MCF 10A (cell line): ENCODE measurements at places on chromosomes 11 and 22.
A peak's percentile ranks its signal among the peaks of the same experiment; 100 is the strongest.

GRCh38 chr11:57752954-57753353 lies 1.3 kb upstream of the BTBD18 start:
- no peak for DNase-seq

DNA sequence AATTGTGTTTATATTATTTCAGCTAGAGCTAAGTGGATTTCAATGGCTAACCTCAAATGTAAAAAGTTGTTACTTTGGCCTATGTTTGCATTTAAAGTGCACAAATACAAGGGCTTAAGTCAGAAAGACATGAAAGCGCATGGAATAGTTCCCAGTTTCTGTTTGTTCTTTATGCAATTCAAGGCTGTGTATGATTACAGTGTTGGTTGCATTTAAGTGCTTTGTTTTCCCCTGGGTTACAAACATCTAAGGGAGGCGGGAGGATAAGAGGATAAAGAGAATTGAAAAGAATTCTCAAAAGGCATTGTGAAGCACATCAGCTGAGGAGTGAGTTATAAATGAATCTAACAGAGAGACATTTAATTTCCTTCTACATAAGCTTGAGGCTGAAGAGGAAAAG lies 453.4 kb downstream of the NTM start:
- DNase-seq = no peak

GRCh38 chr11:128515826-128516778 lies 71.3 kb downstream of the ETS1 start:
- no peak for DNase-seq

DNA sequence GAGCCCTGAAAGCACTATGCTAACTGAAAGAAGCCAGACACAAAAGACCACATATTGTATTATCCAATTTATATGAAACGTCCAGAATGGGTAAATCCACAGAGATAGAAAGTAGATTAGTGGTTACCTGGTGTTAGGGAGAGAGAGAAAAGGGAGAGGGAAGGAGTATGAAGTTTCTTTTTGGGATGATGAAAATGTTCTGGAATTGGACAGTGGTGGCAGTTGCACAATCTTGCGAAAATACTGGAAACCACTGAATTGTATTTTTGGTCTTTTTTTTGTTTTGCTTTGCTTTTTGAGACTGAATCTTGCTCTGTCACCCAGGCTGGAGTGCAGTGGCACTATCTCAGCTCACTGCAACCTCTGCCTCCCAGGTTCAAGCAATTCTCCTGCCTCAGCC lies 63.5 kb downstream of the MRTFA start:
- peak; percentile 24 for DNase-seq
